ENCODE measurements at places on chromosomes 1 and 21.
A peak's percentile ranks its signal among the peaks of the same experiment; 100 is the strongest.

DNA sequence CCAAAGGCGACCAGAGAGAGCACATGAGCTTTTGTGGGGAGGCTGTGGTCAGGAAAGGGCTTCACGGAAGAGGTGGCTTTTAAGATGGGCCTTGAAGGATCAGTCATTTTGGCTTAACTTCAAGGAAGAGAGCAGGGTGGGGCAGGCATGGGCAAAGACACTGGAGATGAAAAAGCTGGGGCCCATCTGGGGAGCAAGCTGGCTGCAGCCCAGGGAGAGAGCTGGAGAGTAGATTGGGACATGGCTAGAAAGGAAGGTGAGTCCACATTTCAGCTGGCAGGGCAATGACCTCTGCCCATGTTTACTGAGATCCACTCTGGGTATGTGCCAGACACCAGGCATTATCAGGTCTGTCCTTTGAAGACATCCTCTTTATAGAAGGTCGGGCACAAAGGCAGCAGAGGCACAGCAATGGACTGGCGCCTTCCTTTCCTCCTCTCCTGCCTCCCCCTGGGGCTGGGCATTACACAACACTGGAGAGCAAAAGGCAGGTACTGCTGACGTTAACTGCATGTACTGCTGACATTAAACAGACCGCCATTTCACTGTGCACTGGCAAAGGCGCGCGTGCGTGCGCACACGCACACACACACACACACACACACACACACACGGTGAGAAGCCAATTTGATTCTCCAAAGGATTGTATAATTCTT, 2.2 kb upstream of the UBXN10 start:
- DNase-seq, result no peak

GRCh38 chr1:168767894-168768584, 39.0 kb upstream of the DPT start:
- DNase-seq, result no peak

DNA sequence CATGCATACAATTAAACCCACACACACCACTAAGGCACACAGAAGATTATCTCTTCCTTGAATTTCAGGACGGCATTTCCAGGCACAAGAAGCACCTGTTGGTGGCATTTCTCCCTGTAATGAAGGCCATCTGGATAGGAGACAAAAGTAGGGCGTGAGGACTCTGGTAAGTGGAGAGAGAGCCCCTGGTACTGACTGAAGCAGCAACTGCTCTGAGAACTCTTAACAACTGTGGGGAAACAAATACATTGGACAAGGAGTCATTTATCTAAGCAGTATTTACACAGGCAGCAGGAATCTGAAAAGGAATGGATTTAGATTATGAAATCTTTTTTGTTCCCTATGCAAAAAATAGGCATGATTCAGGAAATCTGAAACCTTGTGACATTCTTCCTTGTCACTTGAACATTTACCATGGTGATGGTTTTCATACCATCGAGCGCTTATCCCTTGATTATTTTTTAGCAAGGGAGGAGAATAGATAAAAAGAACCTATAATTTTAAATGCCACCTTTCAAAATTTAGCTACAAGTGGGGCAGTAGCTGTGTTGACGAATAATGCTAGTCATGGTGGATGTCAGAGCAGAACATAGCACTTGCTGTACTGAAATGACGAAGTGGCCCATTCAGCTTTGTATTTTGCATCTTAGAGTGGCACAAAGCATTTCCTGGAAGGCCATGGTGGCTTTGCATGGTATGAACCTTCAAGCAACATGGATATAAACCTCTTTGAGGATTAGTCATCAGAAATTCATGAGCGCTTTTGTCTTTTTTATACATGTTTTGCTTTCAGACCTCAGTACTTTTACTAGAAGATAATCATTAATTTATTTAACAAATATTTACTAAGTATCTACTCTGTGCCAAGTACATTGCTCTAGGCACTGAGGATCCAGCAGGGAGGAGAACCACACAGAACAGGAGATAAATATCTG, 362.0 kb downstream of the ADGRL2 start:
- DNase-seq, result no peak

GRCh38 chr1:86926883-86927282, 12.4 kb downstream of the HS2ST1 start:
- DNase-seq, result no peak

GRCh38 chr1:67214420-67215174, 48.3 kb downstream of the IL23R start:
- no peak for DNase-seq

GRCh38 chr1:76470166-76470565, 395.6 kb downstream of the ST6GALNAC3 start:
- no peak for DNase-seq

DNA sequence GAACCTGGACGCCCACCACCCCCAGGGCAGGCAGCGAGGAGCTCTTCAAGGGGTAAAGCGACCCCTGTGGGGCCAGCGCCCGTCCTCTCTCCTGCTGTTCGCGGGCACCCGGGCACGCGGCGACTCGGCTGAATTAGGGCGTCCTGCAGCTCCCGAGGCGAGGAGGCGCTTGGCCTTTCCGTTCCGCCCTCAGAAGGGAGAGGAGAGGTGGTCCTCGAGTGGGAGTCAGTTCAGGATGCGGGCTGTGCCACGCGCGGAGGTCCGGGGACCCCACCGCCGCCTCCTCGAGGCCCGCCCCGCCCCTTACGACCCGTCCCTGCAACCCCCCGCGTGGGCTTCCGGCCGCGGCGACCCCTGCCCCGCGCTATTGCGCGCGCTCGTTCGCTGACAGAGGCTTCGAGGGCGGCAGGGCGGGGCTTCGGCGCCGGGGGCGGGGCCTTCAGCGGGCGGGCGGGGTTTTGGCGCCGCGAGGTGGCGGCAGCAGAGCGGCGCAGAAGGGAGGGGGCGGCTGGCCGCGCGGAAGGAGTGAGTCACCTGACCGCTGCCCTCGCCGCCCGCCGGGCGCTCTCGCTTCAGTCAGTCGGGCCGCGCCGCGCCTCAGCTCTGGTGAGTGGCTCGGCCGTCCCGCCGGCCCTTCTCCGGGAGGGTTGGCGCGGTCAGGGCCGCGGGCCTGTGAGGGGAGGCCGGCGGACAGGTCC, at the start of gene BACH1:
TSS of gene BACH1 (plus strand) at position 575 of the 698 bp plus-strand sequence. CDS start 22,359 bp downstream, outside the sequence.
- peak; percentile 72 for DNase-seq

Measured in stimulated activated CD4-positive, alpha-beta T cell treated with anti-CD3 and anti-CD28 coated beads, Interleukin-1b, Interleukin-23, amount 100 ng/mL, for 1 hour (primary cell).